CD4-positive, alpha-beta T cell (primary cell): ENCODE measurements at places on chromosomes 5 and 9.

DNA sequence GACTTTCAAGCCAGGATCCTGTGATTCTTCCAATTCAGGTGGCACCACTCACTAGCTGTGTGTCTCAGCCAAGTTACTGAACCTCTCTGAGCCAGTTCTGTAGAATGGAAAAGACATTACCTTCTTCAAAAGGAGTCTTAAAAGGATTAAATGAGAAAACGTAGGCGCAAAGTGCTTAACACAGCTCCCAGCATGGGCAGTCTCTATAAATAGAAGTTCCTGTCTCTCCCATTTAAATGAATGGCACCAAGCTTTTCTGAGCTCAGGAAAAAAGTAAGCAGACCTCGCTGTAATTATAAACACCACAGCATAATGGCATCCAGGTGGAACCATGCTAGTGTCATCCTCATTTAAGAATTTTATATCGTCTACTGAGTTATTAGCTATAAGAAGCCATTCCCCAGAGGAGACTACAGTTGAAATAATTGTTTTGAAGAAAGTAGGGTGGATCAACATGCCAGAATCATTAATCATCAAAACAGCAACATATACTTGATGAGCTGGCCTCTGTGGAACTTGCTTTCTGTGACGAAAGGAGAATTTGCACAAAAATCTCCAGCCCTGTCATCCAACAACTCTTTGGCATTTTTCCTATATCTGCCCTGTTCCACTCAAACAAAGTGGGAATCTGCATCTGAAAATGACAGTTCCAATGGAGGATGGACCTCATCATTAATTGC lies 188.9 kb downstream of the SPOCK1 start:
- DNase-seq, result no peak

GRCh38 chr5:134708301-134708700 lies 30.0 kb upstream of the CAMLG start:
- DNase-seq, result no peak

GRCh38 chr9:131666029-131666428 lies 73.8 kb downstream of the RAPGEF1 start:
- no peak for DNase-seq

GRCh38 chr9:126347093-126347492 lies 20.5 kb downstream of the MVB12B start:
- no peak for DNase-seq

DNA sequence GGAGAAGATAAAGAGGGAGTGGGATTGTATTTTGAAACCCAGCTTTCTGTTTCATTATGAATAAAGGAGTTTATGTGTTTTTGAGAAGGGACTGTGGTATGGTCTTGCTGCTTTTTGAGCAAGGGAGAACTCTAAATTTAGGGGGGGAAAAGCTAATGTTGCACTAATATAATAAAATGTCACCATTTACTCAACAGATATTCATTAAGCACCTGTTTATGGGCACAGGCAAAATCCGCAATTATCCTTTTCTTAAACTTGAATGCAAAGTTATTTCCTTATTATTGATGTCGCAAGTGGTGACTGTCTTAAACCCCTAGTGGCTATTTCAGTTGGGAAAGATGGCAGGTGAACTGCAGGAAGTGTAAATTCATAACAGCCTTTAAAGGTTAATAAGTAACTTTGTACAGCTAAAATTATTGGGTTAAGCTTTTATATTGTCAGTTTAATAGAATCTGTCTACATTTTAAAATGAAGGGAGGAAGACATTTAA lies 1.5 kb downstream of the CDC42SE2 start:
- peak; percentile 77 for DNase-seq

DNA sequence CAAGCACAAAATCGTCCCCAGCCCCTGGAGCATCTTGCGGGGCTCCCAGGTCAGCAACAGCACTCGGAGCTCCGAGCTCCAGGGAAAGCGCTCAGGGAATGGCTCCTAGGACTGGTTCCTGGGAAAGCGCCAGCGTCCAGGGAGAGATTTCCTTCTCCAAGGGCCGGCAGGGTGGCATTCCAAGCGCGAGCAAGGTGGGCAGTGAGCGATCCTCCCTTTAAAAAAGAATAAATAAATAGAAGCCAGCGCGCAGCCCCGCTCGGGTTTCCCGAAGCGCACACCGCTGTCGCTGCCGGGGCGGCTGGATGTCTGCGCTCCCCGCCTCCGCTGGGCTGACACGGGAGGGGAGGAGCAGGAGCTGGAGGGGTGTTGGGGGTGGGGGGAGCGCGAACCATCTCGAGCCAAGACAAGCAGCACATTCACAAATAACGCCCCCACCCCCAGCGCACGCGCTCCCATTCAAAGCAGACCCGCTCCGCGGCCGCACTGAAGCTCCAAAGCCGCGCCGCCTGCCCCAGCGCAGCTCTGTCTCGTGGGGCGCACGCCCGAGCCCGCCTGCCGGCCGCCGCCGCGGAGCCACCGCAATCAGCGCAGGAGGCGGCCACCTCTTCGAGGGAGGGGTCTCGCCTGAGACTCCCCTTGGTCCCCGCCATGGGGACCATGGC lies 327.4 kb downstream of the SH3GL2 start:
- DNase-seq, result no peak

DNA sequence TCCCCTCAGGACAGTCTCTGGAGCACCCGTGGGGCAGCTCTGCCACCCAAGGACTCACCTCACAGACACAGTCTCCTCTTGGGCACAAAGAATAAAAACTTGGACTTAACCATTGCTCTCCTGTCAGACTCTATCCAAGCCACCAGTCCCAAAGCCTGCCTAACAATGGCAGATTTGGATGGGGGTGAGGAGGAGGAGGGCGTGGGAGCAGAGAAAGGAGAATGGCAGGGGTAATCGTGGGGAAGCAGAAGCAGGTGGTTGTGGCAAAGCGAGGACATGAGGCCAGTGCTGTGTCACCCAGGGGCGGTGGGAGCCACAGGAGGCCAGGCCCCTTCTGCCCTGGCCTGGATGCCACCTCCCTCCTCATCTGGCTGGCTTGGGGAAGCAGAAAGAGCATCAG lies 5.5 kb upstream of the FAM163B start:
- no peak for DNase-seq

GRCh38 chr5:173327948-173328843 lies at the start of gene STC2:
Gene STC2, minus strand, starts transcription at chr5:173328414. Its CDS starts 221 bp downstream, at chr5:173328193.
- no peak for DNase-seq

DNA sequence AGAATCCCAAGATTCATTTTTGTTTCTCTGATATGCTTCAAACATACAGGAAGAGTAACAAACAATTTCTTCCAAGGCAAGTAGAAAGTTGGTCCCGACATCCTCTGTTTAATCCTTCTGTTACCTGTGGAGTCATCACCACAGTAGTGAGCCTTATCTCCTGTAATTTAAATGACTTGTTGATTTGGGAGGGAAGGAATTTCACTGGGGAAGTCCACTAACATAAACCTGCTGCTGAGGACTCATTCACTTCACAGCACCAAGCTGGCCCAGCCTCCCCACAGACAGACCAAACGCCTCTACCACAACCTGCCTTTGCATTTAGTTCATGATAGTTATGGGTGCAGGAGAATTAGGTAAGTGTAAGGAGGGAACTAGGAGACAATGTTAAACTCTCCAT lies 63.2 kb downstream of the PRKACG start:
- no peak for DNase-seq

DNA sequence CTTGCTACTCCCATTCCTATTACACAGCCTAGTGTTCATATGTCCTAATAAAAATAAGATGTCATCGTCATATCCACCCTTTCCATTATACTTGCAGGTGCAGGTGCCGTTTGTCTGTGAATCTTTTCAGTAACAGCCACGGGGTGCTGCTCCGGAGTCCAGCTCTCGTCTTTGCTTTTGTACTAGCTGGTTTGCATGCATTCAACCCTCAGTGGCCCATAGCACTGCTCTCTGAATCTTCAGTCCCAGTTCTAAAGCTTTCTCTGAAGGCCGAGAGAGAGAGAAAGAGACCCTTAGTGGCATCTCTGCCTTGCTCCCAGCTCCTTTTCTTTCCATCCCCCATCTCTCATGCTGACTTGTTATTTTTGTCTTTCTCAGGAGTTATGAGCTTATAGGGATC lies 468.5 kb downstream of the TMEM232 start:
- DNase-seq, result no peak
